Activated CD4-positive, alpha-beta T cell treated with anti-CD3 and anti-CD28 coated beads for 4 hours (primary cell): ENCODE measurements at places on chromosomes 13 and 19.

GRCh38 chr19:5075597-5075996, 106.7 kb downstream of the KDM4B start:
- no peak for DNase-seq

GRCh38 chr19:33406521-33407139, 33.1 kb downstream of the CEBPG start:
- peak; percentile 60 for DNase-seq

- DNase-seq = no peak
Observed at GRCh38 chr19:42595550-42596172, 937 bp upstream of the CEACAM8 start.

- no peak for DNase-seq
Observed at GRCh38 chr13:98890925-98891324, 86.9 kb downstream of the DOCK9 start.

- no peak for DNase-seq
Observed at GRCh38 chr13:29654843-29655547, 59.5 kb upstream of the SLC7A1 start.

DNA sequence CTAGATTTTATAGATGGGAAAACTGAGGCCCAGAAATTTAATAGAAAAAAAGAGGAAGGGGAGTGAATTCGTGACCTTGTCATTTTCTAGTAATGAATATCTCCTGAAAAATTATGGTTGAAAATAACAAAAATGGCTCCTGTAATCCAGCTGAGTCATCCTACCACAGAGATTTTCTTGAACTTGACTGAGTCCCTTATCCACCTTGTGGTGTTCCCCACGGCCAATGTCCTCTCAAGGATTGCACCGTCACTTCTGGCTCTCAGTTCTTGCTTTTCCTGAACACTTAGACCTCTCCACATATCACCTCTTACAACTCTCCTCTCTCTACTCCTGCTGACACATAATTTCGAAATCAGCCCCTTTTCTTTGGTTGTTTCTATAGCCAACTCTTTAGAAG, 1.2 kb upstream of the KATNAL1 start:
- no peak for DNase-seq

GRCh38 chr19:46861691-46862502, 1.1 kb downstream of the ARHGAP35 start:
- no peak for DNase-seq

DNA sequence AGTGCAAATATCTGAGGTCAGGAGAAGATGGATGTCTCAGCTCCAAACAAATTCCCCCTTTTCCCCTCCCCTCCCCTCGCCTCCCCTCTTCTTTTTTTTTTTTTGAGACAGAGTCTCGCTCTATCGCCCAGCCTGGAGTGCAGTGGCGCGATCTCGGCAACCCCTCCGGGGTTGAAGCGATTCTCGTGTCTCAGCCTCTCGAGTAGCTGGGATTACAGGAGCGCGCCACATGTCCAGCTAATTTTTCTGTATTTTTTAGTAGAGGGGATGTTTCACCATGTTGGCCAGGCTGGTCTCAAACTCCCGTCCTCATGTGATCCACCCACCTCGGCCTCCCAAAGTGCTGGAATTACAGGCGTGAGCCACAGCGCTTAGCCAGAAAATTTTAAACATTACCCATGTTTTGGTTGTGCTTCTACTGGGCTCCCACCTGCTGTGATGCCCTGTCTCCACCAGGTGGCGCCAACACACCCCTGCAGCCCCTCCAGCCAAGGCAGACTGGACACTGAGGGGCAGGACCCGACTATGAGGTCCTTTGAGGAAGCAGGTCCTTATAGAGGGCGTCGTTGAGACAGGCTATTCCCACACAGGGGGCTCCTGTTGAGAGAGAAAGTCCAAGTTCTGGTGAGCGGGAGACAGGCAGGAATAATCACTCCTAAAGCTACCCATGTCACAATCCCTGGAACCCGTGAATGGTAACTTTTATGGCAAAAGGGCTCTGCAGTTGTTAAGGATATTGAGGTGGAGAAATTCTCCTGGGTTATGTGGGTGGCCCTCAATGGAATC, 6.3 kb downstream of the ERICH4 start:
- peak; percentile 70 for DNase-seq

DNA sequence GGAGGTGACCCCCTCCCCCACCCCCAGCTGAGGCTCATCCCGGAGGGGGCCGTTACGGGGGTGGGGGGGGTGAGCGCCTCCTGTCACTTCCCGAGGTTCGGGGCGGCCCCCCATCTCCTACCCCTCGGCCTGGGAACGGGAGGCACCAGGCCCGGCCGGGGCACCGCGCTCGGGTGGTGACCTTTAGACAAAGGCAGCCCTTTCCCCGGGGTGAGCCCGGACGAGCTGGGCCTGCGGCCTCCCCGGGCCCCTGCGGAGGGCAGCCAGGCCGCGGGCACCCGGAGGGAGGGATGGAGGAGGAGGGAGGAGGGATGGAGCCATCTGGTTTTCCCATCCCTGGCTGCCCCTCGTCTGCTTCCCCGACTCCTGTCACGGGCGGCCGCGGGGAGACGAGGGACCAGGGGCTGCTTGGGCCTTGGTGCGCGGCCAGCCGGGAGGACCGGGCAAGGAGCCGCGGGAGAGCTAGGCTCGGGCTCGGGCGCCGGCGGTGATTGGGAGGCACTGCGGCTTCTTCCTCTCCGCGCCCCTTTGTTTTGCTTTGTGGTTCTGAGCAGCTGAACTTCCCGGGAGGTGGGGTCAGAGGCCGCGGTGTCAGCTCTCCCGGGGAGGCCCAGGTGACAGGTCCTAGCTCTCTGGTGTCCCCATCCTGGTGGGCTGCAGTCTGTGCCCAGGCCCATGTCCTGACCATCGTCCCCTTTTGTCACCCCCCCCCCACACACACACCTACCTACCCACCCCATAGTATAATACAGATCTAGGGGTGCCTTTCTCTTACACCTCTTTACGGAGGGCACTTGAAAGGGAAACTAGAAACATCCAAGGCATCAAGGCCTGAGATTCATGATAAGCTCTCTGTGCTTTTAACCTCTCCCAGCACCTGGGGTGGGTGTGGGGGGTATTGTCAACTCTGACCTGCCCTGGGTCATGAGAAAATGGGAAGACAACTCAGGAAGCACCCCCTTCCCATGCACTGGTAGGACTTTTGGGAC, 1.3 kb downstream of the BICRA start:
- peak; percentile 49 for DNase-seq
